ENCODE measurements at places on chromosomes 2 and 18. TPM values are rescaled to one million over a fixed set of nuclear protein-coding genes. Genes with fewer than 3 reads are reported as not detected.

The MYL12B gene
- total RNA-seq = 295 TPM

The ALPP gene
- not detected for total RNA-seq

The RNU2-63P gene
- not detected for total RNA-seq

GRCh38 chr2:129331638-129332037 lies 647.8 kb upstream of the RAB6C start:
- no peaks in the 10 kb centered on the region for H3K4me1 ChIP-seq
- H3K4me3 ChIP-seq = no peak overlapping the region
- no peak overlapping the region for H3K27ac ChIP-seq
- no peaks in the 10 kb centered on the region for H3K27me3 ChIP-seq

The PAX3 gene
- not detected for total RNA-seq

DNA sequence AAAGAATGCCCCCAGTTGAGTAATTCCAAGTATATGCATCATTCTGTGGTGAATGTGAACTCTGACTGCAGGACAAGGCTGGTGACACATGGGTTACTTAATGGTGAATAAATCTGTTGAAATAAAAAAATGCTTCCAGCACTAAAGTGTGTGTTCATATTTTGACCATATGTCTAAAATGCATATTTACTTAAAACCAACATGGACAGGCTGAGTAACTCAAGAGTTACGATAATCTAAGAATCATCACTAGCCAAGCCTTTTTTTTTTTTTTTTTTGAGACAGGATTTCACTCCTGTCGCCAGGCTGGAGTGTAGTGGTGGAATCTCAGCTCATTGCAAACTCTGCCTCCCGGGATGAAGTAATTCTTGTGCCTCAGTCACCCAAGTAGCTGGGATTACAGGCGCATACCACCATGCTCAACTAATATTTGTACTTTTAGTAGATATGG lies 47.1 kb upstream of the CCBE1 start:
- no peaks in the 10 kb centered on the region for H3K4me1 ChIP-seq
- H3K4me3 ChIP-seq = no peak overlapping the region
- no peak overlapping the region for H3K27ac ChIP-seq
- no peaks in the 10 kb centered on the region for H3K36me3 ChIP-seq

Data from stomach (tissue), 19 donors.